ENCODE measurements at places on chromosomes 1 and 21. TPM values are rescaled to one million over a fixed set of nuclear protein-coding genes. Genes with fewer than 3 reads are reported as not detected.

- DNase-seq = no peak
These were observed 32.6 kb downstream of the NIBAN1 start for GRCh38 chr1:184941735-184942134.

DNA sequence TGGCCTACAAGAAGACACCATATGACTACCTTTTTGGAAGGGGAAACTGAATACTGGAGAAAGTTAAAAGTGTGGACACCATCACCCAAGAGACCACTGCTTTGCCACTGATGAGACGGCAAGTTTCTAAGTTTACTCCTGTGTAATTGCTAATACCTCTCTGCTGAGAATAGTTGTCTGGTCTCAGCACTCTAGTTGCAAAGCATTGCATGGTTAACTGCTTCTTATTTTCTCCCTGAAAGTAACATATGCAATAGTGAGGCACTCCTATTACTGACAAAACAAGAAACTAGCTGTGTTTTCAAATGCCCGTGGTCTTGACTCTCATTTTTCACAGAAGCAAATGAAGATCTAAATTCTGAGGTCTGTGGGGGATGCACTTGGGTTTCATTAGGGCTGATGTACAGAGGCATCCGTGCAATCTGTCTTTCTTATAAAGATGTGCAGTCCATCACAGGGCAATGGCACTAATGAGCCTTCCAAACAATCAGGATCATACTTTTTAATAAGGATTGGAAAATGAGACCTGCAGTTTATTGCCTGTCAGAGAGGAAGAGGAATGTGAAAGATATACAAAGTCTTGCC lies 62.9 kb downstream of the IFI44 start:
- no peak for DNase-seq

Gene ZBTB8B
- total RNA-seq = not detected

DNA sequence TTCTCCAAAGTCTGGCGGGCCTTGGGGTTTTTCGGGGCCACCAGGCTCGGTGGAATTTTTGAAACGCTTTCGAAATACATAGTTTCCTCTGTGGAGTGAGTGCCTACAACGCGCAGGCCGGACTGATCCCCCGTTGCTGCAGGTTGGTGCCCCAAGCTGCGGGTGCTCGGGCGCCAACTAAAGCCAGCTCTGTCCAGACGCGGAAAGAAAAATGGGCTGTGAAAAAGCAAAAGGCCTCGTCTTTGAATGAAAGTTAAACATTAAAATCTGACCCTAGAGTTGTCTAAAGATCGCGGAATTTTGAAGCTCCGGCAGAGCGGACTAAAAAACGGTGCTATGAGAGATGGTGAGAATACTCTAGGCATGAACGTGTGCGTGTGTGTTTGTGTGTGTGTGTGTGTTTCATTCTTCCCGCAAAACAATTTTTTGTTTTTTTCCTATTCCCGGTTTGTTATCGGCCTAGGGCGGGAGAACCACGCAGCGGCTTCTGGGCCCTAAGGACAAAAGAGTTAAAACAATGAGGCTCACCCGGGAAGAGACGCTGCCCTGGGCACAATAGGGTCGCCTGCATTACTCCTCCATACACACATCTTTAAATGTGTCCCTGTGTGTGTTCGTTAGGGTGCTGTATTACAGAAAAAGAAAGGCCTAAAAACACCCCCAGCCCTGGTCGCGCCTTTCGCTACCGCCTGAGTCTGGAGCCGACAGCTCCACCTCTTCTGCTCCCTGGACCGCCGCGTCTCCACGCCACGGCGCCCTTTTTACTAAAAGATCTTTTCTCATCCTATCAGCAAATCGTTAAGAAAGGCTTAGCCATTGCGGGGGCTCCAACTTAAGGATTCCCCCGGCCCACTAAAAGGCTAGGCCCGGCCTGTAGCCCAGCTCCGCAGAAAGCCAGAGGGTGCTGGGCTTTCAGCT lies 3.2 kb downstream of the TBX15 start:
- no peak for DNase-seq

DNA sequence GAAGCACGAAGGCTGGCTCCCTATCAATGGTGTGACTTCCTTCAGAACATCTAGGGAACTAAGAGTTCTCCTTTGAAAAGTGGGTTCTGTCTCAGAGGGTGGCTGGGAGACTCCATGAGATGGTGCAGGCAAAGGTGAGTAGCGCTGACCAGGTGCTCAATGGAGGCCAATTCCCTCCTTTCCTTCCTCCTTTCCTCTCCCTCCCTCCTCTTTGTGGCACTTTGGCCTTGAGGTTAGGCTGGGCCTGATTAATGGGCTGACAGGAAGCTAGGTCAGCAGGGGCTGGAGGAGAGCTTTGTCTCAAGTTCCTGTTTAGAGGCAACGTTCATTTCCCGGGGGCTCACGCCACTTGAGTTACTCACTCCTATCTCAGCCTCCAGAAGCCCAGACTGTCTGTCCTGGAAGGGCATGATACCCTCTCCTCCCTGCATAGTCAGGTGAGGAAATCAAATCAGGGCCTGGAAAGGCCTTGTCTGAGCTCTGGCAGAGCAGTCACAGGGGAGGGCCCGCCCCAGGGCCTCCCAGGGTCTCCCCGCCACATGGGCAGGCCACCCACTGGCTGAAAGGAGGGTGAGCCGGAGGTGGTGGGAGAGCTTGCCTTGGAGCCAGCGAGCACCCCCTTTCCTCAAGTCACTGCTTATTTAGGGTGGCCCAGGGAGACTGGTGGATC lies 58.4 kb upstream of the SSBP3 start:
- no peak for DNase-seq

DNA sequence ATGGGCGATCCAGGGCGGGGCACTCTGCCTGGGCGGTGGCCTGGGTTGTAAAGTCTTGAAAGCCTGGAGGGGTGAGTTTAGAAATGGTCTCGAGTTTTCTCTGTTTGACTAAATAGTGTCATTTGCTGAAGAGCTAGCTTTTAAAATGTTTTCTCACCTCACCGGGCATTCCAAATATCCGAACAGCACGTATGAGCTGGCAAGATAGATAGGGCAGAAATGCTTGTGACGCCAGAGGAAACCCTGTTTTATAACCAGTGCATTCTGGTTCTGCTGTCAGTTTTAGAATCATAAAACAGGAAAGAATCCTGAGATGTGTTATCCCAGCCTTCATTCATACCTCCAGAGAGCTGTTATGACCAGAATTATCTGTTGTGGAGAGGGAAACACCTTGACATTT lies 725 bp downstream of the RTCA start:
- DNase-seq = no peak

Gene SPRR5
- total RNA-seq = not detected

Gene RNU1-2
- total RNA-seq = not detected

Gene KIF14
- total RNA-seq = not detected

Gene CYP4B1
- 47.8 TPM for total RNA-seq

Gene HAO2
- not detected for total RNA-seq

Gene TNFRSF4
- 0.59 TPM for total RNA-seq

Gene CLEC20A
- not detected for total RNA-seq

- no peak for DNase-seq
These were observed 55.1 kb downstream of the LRIG2 start for GRCh38 chr1:113128116-113128515.
